ENCODE measurements at places on chromosomes 1 and 21.
A peak's percentile ranks its signal among the peaks of the same experiment; 100 is the strongest.

DNA sequence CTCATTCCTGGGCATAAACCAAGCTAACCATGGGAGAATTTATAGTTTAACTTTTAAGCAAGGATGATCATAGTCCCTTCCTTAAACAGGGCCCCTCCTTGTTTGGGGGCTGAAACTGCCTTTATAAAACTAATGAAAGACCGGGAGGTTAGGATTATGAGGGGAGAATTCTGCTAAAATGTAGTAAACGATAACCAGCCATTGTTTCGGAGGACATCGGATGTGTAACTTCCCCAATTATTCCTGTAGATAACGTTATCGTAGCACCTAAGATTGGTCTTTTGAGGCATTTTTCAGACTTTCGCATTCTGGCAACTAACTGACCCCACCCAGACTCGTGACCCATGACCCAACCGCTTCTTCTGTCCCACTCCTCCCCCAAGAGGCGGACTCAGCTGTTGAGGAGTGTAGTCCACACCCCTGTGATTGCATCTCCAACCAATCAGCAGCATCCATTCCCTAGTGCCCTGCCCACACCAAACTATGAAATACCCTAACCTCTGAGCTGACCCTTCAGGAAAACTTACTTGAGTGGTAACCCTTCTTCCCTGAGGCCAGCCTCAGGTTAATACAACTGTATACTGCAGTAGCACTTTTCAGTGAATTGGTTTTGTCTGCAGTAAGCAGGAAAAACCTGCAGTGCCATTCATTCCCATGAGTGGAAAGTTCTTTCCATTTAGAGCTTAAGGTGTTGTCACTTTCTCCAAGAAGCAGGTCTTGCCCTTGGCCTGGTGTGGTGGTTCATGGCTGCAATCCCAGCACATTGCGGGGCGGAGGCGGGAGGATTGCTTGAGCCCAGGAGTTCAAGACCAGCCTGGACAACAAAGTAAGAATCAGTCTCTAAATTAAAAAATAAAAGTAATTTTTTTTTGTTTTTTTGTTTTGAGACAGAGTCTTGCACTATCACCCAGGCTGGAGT is 823 bp upstream of the SYF2 start:
- peak; percentile 40 for DNase-seq

- no peak for DNase-seq
Observed at GRCh38 chr1:114397601-114398000, 113.4 kb downstream of the TRIM33 start.

DNA sequence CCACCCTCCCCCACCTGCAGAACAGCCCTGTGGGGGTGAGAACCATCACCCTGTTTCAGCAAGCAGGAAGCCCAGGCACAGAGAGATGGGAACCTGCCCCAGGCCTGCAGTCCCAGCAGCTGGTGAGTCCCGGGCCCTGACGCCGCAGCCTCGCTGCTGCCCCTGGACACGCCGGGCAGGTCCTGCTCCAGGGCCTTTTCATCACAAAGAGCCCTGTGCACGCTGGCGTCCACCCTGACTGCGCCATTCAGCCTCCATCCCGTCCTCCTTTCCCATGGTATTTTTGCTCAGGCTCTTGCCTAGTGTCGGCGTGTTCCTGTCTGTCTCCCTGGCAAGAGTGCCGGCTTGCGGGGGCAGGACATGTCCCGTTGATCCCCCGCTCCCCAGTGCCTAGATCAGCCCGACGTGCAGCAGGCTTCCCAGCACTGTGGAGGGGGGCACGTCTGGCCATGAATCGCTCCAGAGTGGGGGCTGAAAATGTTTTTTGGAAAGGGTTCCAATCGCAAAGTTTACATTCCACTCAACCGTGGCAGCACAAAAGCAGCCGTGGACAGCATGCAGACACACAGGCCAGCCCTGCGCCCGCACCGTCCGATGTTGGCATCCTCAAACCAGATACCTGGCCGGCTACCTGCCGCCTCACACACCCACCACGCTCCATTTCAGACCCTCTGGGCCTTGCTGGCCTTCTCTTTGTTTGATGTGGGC is 6.3 kb upstream of the TTC34 start:
- no peak for DNase-seq

DNA sequence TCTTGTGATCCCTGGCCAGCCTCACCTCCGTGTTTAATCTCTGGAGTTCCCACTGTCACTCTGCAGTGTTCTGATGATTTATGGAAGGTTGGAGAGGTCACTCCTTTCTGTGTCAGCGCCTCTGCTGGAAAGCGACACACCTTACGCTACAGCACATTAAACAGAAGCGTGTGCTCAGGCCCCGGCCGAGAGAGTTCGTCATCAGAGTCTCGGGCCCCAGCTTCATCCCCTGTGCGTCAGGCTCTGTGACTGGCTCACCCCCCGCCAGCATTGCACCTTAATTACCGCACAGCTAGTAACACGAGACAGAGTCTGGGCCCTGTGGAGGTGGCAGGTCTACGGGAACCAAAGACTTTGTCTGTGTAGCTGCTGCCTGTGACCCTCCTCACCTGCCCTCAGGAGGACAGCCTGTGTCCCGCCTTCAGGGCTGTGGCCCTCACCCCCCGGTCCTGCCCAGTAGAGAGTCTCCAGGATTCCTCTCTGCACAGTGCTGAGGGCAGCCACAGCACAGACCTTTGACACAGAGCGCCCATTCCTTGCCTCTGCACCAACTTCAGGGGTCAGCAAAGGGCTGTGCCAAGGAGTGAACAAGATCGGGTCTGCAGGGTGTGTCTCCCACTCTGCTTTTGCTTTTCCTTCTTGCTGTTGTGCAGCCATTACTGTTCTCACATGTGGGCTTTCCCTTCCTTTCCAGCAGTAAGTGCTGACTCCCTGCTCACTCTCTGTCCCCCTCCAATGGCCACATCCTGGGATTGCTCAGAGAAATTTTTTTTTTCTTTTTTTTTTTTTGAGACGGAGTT is 157.6 kb downstream of the PGBD5 start:
- no peak for DNase-seq

- DNase-seq, result no peak
Observed at GRCh38 chr1:113899111-113899510, 5.5 kb downstream of the AP4B1 start.

DNA sequence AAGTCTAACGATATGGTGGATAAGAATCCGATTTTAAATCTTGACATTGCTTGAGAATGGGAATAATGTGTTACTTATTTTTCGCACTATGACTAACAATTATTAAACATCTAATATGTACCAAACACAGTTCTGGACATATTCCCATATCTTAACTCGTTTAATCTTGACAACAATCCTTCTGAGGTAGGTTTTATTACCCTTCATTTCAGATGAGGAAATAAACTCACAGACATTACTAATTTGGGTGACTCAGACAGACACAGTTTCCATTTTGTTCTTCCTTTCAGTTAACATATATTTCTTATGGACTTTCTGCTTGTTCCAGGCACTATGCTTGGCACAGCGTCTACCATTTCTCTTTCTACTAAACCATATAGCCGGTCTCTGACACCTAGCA is 244.8 kb downstream of the SMYD3 start:
- DNase-seq, result no peak

DNA sequence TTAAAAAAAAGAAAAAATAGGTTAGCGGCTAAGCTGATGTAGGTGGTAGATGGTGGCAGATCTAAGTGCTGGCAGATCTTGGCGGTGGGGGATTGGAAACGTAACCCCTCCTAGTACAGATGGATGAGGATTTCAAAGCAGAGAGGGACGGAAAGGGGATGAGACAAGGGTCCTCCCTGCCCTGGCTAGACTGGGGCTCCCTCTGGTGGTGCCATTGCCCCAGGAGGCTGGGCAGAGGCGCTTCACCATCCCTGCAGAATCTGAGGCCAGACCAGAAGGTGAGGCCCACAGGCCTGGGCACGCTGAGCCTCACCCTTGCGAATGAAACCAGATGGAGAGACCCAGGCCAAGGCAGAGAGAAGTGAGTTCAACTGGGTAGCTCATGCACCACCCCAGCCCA is 7.0 kb upstream of the PLEKHA6 start:
- peak; percentile 24 for DNase-seq

DNA sequence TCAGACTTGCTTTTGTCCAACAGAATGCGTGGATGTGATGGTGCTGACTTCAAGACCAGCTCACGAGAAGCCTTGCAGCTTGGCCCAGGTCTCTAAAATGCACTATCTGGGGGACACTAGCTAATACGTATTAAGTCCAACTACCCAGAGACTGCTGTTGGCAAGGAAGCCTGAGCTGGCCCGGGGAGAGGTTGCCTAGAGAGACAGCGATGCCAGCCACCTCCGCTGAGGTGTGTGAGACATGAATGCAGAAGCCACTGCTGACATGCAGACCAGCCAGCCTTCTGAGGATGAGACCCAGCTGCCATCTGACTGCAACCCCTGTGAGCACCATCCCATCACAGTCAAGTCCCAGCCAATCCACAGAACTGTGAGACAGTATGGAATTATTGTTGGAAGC is 32.5 kb downstream of the THAP3 start:
- no peak for DNase-seq

DNA sequence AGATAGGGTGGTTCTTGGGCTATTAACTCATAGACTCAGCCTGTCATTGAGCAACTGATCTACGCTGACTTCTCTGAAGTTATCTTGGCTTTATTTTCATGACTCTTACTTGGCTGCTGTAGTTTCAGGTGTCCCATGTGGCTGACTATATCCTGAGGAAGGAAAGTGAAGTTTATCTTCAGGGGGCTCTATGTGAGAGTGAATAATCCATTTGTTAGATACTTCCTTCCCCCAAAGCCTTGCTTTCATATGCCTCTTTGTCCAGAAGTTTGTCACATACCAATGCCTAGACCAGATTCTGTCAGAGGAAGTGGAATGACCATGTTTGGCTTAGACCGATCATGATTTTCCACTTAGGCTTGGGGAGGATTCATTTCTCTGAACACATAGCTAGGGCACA is 27.9 kb upstream of the C1orf87 start:
- no peak for DNase-seq

GRCh38 chr1:171817511-171818265 is 23.6 kb upstream of the DNM3 start:
- DNase-seq, result no peak

GRCh38 chr1:211800925-211801607 is 29.5 kb downstream of the LPGAT1 start:
- DNase-seq, result no peak

GRCh38 chr1:186700722-186701121 is 20.5 kb upstream of the PTGS2 start:
- DNase-seq, result no peak

GRCh38 chr1:66012106-66012784 is 219.6 kb downstream of the PDE4B start:
- DNase-seq, result no peak

GRCh38 chr1:69921486-69921885 is 283.9 kb downstream of the LRRC40 start:
- no peak for DNase-seq

- DNase-seq, result no peak
Observed at GRCh38 chr1:226479474-226479873, 69.1 kb upstream of the STUM start.

- no peak for DNase-seq
Observed at GRCh38 chr1:8424539-8425116, 106.7 kb downstream of the SLC45A1 start.

- no peak for DNase-seq
Observed at GRCh38 chr1:54835970-54836369, 34.8 kb upstream of the TTC22 start.

DNA sequence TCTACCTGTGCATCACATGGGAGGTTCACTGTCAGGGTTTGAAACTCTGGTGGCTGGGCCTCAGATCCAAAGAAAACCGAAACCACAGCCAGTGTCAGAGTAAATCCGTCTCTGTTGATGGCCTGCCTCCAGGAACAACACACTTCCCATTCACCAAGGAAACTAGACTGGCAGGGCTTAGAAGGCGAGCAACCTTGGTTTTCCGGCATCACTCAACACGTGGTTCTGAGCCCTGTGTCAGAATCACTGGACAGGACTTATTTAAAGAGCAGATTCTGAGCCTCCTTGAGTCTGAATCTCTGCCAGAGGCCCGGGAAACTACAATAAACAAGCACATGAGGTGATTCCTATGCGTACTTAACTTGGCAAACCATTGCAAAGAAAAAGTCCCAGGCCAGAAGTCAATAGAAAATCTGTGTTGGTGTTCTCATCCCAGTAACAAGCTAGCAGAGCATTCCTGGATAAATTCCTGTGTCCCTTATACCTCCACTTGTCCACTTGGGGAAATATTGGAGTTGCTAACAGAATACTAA is 70.0 kb downstream of the KCTD3 start:
- no peak for DNase-seq

DNA sequence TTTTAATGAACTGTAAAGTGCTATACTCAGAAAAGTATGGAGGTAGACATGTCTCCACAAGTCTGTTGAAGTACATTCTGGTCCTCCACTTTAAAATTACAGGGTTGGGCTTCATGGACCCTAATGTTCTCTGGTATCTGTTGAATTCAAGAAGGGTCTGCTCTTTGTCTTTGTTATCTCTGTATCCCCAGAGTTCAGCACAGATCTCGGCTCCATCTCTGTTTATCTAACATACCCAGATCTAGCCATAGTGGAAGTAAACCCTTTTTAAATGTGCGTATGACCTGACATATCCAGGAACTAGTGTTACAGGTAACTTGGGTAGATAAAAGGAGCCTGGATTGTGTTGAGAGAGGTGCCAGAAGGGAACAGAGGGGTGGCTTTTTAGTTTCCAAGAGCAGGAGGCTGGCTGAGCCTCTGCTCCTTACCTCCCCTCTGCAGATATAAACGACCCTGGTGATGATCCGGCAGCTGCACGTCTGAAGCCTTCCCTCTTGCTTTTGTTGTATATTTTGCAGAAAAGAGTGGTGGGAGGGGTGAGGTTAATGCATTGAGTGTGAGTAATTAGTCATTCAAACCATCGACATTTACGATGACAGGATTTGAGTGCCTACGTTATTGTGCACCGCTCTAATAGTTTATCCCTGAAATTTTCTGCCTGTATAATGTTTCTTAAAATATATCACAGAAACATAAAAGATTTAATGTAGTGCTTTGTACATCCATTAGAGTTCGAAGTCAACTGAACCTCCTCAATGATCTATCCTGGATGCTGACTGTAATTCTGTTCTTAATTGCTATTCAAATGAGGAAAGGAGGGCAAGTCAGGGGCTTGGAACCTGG is 30.8 kb downstream of the ELAVL4 start:
- no peak for DNase-seq

- peak; percentile 93 for DNase-seq
Observed at GRCh38 chr1:109041621-109042468, at the start of gene WDR47. WDR47 (minus strand) TSS chr1:109042102; CDS start chr1:109023512, 18,590 bp downstream.
